Immature natural killer cell (primary cell): ENCODE measurements at places on chromosomes 13 and 19.

DNA sequence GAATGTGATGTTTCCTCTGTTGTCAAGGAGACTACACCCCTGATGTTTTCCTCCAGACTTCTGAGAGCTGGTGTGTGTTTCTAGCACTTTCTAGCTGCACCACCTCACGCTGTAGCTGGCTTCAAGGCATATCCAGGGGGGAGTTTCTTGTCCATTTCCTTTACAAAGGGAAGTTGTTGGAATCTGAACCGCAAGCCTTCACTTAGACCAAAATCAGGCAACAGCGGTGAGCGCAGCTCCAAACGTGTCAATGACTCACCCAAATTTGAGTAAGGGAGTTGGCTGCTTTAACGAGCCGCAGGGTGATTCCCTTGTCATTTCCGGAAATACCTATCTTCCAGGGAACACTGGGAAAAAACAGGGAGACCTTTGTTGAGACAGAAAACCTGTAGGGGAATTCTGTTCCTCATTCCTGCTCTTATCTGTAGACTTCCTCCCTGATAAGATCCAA is 2.5 kb downstream of the LDLR start:
- peak; percentile 53 for DNase-seq

GRCh38 chr13:84130495-84131114 is 248.3 kb upstream of the SLITRK1 start:
- no peak for DNase-seq

- peak; percentile 27 for DNase-seq
Measured at GRCh38 chr13:94327318-94327717, 152.2 kb downstream of the DCT start.

DNA sequence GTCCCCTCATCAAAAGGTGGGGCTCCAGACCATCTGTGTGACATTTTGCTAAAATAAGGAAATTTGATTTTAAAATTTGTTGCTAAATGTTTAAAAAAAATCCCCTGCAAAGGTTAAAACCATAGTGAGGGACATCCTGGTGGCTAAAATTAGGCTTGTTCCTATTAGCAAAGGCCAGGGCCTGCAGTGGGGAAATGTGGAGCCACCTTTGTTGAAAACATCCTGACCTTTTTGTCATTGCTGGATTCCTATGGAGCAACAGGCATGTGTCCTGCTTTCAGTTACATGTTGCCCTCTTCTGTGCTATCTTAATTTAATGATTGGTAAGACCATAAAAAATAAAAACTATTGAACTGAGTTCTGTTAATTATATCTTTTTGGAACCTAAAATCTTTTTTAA is 524.3 kb downstream of the KCTD12 start:
- no peak for DNase-seq

DNA sequence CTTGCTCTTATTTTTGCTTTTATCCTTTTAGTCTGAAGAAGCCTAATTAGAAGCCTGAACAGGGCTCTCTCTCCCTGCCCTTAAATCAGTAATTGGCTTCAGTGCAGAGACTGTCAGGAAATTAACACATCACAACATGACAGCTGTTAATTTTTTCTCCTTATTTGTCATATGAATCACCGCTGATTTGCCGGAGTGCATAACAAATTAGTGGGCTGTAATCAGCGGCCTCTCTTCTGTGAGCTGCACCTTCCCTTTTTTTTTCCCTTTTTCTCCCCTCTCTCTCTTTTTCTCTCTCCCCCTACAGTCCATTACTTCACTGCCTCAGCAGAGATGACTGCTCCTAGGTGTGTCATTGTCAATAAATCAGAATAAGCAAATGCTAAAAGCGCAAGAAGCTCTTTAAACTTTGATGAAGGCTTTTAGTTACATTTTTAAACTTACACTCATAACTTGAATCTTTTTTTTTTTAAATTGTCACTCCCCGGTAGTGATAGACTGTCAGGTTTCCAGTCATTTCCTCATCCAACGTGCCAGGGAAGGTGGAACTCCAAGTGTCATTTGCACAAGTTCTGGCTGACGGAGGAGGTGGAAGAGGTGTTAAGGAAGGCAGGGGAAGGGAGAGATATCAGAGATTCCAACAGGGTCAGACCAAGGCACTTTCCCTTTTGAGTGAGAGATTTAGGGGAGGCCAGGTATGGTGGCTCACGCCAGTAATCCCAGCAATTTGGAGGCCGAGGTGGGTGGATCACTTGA is 197.1 kb upstream of the TSHZ3 start:
- no peak for DNase-seq

GRCh38 chr13:113532156-113532806 is 41.8 kb upstream of the DCUN1D2 start:
- no peak for DNase-seq

DNA sequence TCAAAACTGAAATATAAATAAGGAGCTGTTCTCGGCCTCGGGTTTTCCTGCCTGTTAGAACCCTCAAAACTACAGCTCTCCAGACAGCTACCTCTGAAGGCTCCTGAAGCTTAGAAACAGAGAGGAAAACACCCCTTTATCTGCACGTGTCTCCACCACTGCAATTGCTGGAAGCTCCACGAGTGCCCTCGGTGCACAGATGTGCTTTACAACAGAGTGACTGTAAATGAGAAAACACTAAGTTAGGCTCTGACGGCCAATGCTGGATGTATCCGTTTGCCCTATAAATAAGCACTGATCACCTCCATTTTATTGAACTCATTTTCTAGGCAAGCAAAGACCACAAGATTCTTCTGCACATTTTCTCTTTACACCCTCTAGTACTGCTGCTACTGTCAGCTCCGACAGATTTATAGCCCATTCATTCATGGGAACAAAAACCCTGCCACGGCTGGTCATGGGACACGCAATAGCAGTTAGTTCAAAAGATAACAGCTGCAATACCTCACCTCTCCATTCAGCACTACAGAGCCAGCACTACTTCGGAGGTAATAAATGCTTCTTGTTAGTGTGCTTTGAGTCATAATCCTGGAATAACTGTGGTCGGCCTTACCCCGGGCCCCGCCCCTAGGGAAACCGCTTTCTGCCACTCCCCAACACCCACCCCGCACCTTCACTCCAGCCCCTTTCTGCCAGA is 241.1 kb upstream of the ZNF507 start:
- DNase-seq, result no peak

GRCh38 chr13:97911311-97912138 is 42.0 kb upstream of the IPO5 start:
- no peak for DNase-seq

DNA sequence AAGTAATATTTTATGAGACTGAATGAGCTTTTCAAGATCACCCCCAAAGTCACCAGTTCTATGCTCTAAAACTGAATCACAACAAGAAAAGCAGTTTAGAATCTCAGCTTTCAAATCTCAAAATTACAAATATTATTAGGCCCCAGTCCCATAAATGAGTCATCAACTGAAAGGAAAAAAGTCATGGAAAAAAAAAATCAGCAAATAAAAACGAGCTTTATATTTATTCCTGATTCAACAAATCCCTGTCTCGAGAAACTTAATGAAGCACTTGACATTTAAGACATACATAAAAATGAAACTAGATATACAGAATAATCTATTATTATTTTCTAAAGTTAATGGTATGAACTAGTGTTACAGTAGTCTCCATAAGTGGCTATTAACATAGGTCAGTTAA is 203.0 kb downstream of the DIAPH3 start:
- no peak for DNase-seq

GRCh38 chr13:85492283-85492682 is 306.9 kb downstream of the SLITRK6 start:
- DNase-seq, result no peak

DNA sequence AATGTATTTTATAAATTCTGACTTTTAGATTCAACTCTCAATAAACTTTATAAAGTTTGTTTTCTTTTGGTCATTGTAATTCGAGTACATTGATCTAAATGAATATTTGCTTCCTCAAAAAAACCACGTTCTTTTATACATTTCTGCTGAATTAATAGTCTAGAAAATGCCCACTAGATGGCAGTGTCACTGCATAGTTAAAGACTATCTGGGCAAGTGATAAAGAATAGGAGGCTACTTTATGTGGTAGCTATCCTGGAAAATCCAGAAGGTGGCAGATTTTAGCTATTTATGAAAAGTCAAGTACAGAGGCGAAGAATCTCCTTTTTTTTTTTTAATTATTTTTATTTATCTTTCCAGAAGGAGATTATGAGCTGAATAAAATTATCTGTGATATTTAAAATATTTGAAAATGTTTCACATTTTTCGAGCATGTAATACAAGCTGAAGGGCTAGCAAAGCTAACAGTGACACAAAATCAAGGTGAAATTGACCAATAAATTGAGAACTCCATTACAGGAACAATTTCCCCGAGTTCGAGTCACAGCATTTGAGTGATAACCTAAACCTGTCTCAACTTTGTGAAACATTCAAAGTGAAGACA is 221.8 kb downstream of the OLFM4 start:
- peak; percentile 19 for DNase-seq

GRCh38 chr13:22081430-22081829 is 410.6 kb downstream of the FGF9 start:
- no peak for DNase-seq
